OCI-LY7 (cell line): ENCODE measurements at places on chromosomes 2 and 18. TPM values are rescaled to one million over a fixed set of nuclear protein-coding genes. Genes with fewer than 3 reads are reported as not detected.

DNA sequence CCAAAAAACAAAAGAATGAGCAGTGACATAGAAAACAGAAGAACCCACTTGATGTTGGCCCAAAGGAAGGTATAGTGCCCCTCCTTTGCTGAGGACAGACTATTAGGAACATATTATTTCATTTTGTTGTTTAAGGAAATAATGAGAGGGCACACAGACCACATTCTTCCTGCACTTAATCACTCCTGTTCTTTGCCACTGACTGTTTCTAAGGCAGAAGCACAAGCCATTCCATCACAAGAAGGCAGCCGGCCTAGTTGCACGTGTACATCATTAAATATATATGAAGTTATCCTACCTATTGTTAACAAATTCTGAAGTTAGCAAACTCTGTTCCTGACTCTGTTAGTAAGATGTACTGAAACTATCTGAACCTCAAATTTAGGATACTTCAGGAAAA lies 110.0 kb downstream of the LNPK start:
- no peak for DNase-seq

Gene YPEL5
- total RNA-seq = 52.1 and 66.4 TPM in 2 replicates

Gene GMPPA
- 42.9 and 46.4 TPM in 2 replicates for total RNA-seq

DNA sequence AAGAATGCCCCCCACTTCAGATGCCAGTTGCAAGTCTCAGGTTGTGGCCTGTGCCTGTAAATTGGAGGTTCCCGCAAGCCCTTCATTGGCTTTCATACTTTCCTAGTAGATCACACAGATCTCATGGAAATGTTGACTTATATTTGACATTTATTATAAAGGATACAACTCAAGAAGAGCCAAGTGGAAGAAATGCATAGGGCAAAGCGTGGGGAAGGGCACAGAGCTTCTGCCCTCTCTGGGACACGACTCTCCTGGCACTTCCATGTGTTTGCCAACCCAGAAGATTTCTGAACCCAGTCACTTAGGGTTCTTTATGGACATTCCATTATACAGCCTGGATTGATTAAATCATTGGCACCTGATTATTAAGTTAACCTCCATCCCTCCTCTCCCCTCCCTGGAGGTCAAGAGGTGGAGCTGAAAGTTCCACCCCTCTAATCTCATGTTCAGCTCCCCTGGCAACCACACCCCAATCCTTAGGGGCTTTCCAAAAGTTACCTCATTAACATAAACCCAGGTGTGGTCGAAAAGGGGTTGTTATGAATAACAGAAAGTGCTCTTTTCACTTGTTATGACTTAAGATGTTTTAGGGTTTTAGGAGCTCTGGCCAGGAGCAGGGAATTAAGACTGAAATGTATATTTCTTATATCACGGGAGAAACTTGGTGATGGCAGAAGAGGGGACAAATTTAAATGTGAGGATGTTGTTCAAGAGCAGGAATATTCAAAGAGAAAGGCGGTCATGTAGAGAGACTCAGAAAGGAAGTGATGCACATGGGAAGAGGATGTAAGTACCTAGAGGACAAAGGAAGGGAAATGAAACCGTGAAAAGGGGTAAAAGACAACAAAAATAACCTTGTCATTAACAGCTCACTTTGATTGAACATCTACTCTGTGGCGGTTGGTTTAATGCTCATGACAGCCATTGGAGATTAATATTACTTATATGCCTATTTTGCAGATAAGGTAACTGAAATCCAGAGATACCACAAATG lies 31.8 kb downstream of the SP100 start:
- peak; percentile 81 for DNase-seq

Gene TUBA4B
- 0.28 TPM in 1 of 2 replicates, not detected in the other for total RNA-seq

Gene KIAA2012
- not detected in 2 replicates for total RNA-seq
